ENCODE measurements at places on chromosomes 3 and 15. TPM values are rescaled to one million over a fixed set of nuclear protein-coding genes. Genes with fewer than 3 reads are reported as not detected.

The CPNE4 gene
- 0.15 TPM for polyA plus RNA-seq

The NME9 gene
- polyA plus RNA-seq = 2.8 TPM

The SCG5 gene
- polyA plus RNA-seq = 1.1 TPM

The WDR76 gene
- polyA plus RNA-seq = 2.4 TPM

The GOLGA6D gene
- not detected for polyA plus RNA-seq
